ENCODE measurements at places on chromosomes 5 and 9. TPM values are rescaled to one million over a fixed set of nuclear protein-coding genes. Genes with fewer than 3 reads are reported as not detected.

The ANKRD34B gene
- not detected for total RNA-seq

The IFNA13 gene
- total RNA-seq, result not detected

The FAM13B gene
- total RNA-seq, result 12.2 TPM

The ZNF354C gene
- total RNA-seq, result 0.80 TPM

The CAMK2A gene
- 0.94 TPM for total RNA-seq

The SNCB gene
- total RNA-seq, result 0.96 TPM

The TNFSF15 gene
- 0.17 TPM for total RNA-seq

The PCAT7 gene
- total RNA-seq, result 0.54 TPM

The ATP10B gene
- total RNA-seq, result not detected

The APBB3 gene
- 5.5 TPM for total RNA-seq

The PDCD1LG2 gene
- total RNA-seq, result 0.13 TPM

The KIF20A gene
- 44.1 TPM for total RNA-seq

The ADAMTS12 gene
- 6.6 TPM for total RNA-seq

The MYMK gene
- total RNA-seq, result not detected

The FGF1 gene
- total RNA-seq, result 0.35 TPM

The GOLM1 gene
- 117 TPM for total RNA-seq

The FOXI1 gene
- total RNA-seq, result not detected

The FEM1C gene
- total RNA-seq, result 6.6 TPM

Data from A549 treated with GW870086 at 1 μM for 4 hours (cell line).